ENCODE measurements at places on chromosomes 7 and 10.

DNA sequence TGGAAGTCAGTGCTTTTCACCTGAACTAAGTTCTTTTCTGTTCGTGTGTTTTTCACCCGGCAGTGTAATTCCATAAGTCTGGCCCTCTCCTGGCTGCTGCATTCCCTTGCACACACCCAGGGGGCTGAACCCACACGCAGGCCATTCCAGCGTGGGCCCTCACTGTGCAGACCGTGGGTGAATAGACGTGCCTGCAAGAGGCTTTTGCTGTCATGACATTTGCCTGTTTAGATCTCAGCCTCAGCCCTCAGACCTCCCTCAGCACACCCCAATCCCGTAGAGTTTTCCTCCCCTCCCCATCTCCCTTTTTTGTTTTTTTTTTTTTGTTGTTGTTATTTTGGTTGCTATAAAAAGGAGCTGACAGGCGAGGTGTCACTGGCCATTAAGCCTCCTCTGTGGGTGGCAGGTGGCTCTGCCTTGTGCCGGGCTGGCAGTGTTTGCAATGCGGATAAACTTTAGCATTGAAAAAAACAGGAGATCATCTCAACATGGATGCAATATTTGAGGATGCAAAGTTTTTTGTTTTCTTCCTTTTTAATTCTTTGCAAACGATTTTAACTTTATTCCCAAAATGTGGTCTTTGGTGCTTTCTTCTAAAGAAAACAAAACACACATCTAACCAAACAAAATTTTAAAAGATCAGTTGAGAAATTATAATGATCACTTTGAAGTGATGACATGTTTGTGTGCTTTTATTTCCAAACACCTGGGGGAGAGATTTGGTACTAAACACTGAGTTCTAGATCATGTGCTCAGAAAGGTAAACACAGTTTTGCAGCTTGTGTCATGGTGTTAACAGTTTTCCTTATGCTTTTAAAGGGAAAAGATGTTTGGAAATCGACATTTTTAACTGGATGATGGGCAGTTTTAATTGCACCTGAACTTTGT lies 58.8 kb downstream of the WDR37 start:
- DNase-seq: no peak

DNA sequence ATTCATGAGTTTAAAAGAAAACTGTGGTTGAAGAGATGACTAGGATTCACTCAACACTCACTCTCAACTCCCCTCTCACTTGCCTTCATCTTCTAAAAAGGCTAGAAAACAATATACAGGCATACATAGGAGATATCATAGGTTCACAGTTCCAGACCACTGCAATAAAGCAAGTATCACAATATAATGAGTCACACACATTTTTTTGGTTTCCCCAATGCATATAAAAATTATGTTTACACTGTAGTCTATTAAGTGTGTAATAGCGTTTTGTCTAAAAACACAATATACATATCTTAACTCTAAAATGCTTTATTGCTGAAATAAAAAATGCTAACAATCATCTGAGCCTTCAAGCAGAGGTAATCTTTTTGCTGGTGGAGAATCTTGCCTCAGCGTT lies 104.9 kb upstream of the PDE1C start:
- no peak for DNase-seq

DNA sequence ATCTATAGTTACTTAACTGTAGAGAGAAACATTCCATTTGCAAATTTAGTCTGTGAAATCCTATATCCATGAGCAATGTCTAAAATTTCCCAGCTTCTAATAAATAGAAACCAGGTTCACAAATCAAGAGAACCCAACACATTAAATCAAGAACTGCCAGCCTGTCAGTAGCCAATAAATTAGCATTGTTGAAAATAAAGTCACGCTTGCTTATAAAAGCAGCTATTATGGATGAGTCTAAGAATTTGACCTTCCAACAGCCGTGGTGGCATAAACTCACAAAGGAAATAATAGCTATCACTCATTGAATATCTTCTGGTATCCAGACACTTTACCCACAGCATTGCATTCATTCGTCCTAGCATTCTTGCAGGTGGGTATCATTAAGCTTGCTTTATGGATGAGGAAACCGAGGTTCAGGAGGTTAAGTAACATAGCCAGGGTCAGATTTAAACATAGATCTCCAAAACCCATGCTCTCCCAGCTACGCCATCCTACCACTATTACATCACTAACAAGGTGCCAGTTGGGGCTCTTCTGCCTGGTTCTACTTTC lies 260.1 kb upstream of the YAE1 start:
- DNase-seq: no peak

GRCh38 chr7:156656598-156656997 lies 16.0 kb downstream of the RNF32 start:
- DNase-seq: no peak

DNA sequence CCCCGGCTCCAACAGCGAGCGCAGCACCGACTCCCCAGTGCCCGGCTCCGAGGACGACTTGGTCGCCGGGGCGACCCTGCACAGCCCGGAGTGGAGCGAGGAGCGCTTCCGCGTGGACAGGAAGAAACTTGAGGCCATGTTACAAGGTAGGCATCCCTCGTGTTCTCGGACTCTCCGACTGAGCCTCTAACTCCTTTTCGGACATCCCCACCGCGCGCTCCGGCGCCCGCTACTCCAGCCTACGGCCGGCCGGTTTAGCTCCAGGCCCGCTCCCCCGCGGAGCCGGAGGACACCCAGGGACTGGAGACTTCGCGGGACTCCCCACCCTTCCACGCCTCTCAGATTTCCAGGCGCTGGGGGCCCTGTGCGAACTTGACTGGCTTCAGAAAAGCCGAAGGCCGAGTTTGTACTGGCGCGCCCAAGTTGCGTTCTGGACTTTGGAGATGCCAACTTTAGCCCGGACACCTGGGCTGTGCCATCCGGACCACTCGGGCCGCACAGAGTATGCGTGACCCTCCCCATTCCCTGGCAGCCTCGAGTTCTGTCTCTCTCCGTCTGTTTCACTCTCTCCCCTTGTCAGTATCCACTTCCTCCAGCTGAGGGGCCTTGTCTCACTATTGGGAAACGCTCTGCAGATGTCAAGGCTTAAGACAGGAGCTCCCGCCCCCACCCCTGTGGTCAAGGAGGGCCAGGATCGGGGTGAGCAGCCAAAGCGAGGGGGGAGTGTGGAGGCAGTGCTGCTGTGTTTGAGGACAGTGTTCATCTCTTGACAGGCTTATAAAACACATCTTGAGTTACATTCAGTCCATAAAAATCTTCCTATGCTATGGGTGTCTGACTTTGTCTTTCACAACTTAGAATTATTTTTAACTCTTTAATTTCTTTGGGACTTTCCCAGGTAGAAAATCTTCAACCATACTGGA lies 777 bp downstream of the BICC1 start:
- no peak for DNase-seq
